ENCODE measurements at places on chromosomes 4 and X.

DNA sequence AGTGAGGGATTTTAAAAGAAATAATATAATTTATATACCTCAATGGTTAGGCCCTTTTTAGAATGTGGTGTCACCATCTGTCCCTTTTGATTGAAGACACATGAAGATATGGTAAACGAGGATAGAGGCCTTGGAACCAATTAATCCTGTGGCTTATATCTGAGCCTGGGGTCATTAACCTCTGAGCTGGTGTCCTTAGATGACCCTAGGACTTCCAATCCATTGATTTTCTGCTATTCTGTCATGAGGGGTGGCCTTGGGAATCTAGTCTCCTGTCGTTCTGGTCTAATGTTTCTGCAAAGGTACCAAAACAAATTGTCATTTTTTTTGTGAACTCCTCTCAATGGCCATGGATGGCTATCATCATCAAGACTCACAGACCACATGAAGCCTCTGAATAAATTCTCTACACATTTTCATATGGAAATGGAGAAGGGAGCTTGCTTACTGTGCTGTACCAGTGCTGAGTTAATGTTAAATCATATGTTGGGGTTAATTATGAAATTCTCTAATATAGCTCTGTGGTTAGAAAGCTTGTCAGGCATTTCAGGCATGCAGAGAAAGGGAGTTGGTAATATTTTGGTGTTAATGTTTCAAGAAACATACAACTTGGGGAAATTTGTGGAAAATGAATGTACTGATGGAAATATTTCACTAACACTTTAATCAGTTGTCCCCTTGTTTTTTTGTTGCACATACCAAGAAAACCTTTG, 204.2 kb upstream of the IL15 start:
- no peak for DNase-seq

DNA sequence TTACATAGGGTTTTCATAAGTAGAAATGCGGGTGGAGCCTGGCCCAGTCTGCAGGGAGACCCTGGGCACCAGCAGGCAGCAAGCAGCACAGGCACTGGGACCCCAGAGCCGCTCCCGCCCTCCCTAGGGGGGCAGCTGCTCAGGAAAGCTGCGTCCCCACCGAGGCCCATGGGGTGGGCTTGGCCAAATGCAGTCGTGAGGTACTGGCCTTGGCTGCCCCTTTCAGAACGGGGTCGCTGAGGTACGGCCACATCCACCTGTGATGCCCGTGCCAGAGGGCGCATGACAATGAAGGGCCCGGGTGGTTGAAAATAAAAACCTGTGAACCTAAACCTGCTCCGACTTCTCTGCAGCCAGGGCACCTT, 16.7 kb downstream of the TMEM175 start:
- no peak for DNase-seq

DNA sequence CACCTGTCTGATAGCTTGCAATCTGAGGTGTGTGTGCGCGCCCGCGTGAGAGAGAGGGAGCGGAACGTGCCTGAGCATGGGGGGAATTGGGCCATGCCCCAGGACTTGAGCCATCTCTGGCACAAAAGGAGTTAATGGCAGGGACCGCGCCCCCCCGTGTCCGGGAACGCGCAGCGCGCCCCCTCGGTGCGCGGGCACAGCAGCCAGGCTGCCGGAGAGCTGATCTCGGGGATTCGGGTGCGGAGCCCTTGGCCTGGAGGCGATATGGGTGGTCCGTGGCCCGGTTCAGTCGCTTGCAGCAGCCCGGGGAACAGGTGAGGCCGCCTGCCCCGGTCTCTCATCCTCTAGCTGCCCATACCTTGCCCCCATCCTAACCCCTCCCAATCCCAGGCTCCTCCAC, at the start of gene NLGN3:
TSS of gene NLGN3 (plus strand) at position 191 of the 400 bp plus-strand sequence. CDS start 2,909 bp downstream, outside the sequence.
- no peak for DNase-seq

- DNase-seq = no peak
Measured at GRCh38 chr4:29002151-29002550, 1718.0 kb upstream of the PCDH7 start.

DNA sequence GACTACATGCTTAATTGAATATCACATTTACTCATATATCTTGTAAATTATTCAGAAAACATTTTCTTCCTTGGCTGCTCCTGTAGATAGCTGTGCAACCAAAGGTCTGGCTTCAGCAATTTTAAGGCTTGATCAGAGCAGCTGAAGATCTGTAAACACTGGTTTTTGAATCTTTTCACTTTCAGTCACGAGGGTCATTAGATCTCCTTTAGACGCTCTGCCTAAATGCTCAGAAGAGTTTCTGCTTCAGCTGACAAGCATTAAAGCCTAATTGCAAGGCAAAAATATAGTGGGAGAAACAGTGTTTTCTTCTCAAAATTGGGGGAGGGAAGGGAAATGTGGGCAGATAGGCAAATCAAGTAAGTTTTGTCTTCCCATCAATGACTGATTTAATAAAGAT, 25.7 kb downstream of the TRPC5 start:
- no peak for DNase-seq

GRCh38 chr4:90159193-90159592, 32.0 kb downstream of the CCSER1 start:
- DNase-seq = no peak

- peak; percentile 16 for DNase-seq
Measured at GRCh38 chrX:139932073-139932900, 566 bp downstream of the ATP11C start.

- peak; percentile 82 for DNase-seq
Measured at GRCh38 chr4:6974138-6974848, 64.7 kb downstream of the TBC1D14 start.
